Stimulated activated CD4-positive, alpha-beta T cell treated with anti-CD3 and anti-CD28 coated beads, Interleukin-4, amount 100 ng/mL, for 24 hours (primary cell): ENCODE measurements at places on chromosomes 1 and 21.
A peak's percentile ranks its signal among the peaks of the same experiment; 100 is the strongest.

GRCh38 chr1:224433701-224434672 lies 610 bp downstream of the WDR26 start:
- peak; percentile 37 for DNase-seq

DNA sequence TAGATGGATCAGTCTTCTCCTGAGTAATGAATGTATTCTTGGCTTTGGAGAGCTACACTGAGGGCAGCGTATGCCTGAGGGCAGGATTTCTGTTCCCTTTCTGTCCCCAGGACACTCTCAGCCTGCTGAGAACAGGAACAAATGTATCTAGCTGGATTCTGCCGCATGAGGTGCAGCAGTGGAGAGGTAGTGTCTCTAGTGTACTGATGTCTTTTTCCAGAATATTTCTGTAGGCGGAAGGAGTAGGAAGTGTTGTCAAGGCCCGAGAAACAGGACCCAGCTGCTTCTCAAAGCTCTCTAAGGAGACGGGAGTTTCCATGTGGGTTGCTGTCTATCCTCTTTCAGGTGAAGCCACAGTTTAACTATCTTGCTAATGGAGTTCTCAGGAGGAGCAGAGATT lies 65.5 kb downstream of the MT1HL1 start:
- no peak for DNase-seq

DNA sequence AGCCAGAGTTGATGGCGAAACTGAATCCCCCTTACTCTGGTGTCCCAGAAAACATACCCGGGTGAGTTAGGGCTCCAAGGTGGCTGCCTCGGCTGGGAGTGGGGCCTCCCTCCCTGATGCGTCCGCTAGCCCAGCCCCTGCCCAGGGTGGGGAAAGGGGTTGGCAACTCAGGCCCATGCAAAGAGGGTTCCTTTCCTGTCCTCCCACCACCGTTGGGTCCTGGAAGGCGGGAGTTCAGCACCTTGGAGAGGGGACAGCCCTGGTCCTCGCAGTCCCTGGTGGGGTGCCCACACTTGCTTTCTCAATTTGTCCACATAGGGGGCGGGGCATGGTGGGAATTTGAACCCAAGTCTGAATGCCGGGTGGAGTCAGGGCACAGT lies 6.1 kb downstream of the SRM start:
- peak; percentile 25 for DNase-seq

DNA sequence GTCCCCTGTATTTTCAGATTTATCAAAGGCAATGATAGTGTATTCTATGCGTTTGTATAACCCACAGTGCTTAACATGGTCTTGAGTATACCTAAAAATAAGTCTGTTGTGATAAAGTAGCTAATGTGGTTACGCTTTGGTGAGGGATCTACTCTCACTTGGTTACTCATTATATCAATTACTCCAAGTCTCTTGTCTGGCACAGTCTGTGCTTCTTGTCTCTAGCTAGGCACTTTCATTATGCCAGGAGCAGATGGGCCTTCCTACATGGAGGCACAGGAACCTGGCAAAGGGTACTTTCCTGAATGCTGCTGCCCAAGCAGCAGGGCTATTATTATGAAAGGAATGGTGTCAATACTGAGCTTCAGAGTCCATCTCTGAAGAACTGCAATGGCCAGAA lies 4.2 kb upstream of the PTPN22 start:
- DNase-seq, result no peak

DNA sequence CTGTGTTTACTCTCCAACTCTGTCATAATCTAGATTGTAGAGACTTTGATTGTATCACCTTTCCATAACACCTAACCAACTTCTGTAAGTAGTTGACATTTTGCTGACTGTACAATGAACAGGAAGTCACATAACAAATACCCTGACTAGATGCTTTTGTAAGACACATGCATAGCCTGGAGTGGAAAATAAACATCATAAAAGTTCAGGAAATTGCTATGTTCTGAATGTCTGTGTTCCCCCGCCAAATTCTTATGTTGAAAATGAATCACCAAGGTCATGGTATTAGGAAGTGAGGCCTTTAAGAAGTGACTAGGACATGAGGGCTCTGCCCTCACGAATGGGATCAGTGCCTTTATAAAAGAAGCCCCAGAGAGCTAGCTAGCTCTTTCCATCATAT lies 40.4 kb upstream of the ZSWIM5 start:
- peak; percentile 24 for DNase-seq

GRCh38 chr1:1348420-1349255 lies 580 bp downstream of the DVL1 start:
- no peak for DNase-seq

DNA sequence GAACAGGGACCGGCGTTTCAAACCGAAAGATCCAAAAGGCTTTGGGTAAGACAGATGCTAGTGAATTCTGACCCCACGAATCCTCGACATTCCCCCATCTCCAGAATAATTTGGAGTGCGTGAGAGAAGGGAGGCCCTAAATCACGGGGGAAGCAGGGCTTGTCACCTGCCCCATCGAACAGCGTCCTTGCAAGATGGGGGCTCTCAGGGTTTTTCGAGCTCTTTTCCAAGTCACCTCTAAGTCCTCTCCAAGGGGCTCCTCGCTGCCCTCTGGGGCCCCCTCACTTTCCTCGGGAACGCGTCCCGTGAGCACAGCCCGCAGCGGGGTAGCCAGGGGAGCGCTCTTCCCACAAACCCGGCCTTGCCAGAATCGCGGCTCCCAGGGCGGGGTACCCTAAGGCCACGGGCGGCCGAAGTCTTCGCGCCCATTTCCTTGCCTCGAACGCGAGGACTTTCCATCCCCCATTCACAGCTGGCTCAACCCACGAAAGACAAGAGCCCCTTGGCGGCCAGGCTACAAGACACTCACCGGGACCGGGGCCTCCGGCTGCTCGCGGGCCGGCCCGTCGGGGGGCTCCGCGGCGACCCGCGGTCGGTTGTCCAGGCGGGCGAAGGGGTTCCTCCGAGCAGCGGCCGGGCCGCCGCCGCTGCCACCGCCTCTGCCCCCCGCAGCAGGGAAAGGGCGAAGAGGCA lies 546 bp downstream of the DONSON start:
- peak; percentile 19 for DNase-seq

- DNase-seq, result no peak
Measured at GRCh38 chr21:33388188-33388587, 15.0 kb upstream of the IFNGR2 start.
